ENCODE measurements at places on chromosomes 2 and 18.

DNA sequence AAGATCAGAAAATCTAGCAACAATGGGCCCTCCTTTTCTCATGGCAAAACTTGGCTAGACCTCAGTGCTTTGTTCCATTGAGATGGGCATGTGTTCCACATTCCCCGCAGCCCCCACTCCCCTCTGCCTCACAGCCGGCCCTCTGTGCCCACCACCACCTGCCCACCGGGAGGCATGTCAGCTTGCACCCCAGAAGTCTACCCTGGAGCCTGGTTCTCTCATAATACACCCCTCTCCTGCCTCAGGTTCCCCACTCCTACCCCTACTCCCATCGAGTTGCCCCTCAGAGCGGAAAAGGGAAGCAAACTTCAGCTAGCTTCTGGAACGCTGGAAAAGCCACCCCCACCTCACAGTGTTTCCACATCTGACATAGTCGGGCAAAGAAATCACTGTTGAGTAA, 219.0 kb downstream of the ANAPC1 start:
- no peak for DNase-seq

- no peak for DNase-seq
These were observed 173.0 kb downstream of the BABAM2 start for GRCh38 chr2:28063492-28063962.

DNA sequence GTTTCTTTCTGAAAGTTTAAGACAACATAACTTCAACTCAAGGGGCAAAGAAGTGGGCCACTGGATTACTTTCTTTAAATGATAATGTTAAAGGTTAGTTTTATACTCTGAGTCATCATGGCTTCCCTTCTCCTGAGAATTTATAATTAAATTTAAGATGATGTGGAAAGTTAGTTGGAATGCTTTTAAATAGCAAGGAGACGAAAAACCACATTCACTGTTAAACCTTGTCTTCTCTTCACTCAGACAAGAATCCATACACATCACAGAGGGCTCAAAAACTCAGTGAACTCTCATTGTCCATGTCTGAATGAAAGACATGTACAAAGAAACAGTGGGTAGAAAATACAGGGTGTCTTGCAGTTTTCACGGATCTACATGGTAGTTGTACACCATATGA, 65.6 kb downstream of the COL5A2 start:
- no peak for DNase-seq

DNA sequence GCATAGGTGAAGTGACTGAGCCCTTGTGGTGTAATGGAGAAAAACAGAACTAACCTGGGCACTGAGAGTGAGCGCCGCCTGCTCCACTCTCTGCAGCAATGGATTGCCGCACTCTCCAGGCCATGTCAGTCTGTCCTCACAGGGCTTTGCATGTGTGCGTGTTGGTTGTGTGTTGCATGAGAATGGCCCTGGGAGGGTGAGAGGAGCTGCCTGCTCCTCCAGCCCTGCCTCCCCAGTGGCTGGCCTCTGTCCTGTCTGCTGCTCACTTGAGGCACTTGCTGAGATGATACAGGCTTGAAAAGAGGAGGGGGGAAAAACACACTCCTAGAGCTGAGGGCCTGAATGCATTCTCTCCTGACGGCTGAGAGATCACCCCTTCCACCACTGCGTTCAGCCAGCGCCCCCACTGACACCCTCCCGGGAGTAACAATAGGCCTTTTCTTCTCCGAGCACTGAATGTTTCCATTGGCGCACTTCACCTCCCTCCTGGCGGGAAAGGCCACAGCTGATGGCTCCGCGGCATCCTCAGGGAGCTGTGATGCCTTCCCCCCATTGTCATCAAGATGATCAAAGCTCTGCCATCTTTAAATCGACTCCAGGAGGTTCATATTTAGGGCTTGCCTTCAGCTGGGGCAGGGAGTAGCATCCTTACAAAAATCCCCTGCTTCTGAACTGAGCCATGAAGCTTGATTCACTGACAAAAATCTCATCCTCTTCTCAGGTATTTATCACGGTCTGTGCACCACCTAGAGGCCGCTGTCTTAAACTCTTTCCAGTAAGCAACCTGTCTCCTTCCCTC, 49.9 kb upstream of the DAPL1 start:
- no peak for DNase-seq

DNA sequence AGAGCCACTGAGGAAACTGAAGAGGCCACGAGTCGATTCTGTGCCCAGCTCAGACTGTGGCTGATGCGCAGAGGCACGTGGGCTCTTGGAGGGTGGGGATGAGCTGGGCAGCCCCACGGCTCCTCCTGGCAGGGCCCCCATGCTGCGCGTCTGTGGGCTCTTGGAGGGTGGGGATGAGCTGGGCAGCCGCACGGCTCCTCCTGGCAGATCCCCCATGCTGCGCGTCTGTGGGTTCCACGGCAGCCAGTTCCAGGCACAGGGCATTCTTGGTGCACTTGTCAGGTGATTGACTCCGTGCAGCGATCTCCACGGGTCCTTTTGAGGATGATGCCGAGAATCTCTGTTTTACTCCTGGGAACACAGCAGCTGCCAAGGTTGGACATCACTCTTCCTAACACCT, 138.1 kb upstream of the ZNF236 start:
- no peak for DNase-seq

DNA sequence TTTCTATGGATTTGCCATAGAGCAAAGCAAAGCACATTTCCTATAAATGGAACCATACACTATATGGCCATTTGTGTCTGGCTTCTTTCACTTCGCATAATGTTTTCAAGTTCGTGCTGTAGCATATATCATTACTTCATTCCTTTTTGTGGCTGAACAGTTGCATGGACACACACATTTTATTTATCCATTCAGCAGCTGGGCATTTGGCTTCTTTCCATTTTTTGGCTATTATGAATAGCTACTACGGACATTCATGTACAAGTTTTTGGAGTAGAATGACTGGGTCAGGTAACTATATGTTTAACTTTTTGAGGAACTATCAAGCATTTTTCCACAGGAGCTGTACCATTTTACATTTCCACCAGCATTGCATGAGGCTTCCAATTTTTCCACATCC, 10.7 kb upstream of the SELENOI start:
- no peak for DNase-seq

DNA sequence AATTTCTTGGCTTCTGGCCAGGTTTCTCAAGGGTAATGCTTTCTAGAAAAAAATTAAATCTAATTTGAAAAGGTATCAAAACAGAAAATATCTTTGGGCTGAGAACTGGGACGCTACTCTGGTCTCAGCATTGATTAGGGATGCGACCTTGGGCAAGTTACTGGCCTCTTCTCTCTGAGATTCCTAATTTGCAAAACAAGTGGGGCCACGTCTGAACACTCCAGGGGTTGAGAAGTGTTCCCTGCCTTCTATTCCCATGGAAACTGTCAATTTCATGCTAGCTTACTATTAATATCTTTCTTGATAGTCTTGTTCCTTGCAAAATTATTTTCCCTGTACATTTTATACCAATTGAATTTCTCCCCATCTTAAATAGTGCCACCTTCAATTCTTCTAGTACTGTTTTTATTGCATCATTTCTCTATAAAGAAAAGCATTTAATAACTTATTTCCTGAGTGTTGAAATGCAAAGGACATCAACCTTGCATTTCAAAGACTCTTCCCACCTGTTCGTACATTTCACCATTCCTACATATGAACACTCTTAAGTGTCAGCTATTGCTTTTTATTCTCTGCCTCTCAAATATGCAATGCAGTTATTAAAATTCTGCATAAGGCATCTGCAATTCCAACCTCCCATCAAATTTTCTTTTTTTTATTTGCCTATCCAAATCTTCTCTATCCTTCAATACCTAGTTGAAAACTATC, 118.3 kb upstream of the DSEL start:
- DNase-seq = no peak

DNA sequence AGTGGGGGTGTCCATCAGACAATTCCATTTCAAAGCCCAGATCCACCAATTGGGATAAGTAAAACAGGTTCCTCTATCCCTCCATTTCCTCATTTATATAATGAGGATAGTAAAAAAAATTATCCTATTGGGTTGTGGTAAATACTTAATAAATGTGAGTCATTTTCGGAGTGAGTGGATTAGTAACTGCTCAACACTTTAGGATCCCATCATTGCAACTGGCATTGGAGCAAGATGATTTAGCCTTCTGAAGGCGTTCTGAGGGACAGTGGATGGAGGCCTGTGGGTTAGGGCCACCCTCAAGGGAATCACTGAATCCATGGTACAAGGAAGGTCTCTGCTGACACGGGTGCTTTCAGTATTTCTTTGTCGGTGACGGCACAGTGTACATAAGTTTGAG, 108.6 kb upstream of the FZD7 start:
- DNase-seq = no peak

DNA sequence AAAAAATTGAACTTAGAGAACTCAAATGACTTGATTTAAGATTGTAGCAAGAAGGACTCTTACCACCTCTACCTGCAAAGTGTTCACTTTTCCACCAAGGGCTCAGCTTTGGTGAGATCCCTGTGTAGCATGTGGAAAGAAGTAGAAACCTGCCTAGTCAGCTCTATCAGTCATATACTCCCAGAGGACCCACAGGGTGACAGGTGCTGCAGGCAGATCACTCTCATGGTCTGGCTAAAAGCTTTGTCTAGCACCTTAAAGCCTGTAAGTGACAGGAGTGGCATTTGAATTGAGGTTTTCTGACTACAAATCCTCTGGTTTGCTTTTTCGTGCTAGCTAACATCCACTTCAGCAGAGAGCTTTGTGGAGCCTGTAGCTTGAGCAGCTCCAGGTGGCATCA, 18.7 kb upstream of the NEMP2 start:
- DNase-seq = no peak

DNA sequence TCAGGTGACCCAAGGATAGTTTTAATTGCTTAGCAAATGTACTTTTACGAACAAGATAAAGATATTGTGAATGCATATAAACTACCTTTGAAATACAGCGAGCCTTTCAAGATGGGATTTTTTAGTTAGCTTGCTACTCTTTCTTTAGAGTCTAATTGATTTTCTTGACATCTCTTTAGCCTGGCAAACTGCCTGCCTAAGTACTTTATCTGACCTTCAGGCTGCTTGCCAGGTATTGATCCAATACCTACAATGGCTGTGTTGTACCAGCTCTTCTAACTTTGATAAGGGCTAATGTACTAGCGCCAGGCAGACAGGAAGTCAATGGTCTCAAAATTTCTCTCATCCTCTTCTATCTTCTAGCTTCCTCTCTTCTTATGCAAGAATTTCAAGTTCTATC, 414.4 kb upstream of the ACVR2A start:
- no peak for DNase-seq

GRCh38 chr18:42114310-42114943, 159.4 kb downstream of the PIK3C3 start:
- DNase-seq = peak; percentile 21

DNA sequence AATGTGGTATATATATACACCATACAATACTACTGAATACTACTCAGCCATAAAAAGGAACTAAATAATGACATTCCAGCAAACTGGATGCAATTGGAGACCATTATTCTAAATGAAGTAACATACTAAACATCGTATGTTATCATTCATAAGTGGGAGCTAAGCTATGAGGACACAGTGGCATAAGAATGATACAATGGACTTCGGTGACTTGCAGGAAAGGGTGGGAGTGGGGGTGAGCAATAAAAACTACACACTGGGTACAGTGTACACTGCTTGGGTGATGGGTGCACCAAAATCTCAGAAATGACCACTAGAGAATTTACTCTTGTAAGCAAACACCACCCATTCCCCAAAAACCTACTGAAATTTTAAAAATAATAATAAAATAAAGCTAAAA, 87.9 kb downstream of the RAB31 start:
- no peak for DNase-seq

DNA sequence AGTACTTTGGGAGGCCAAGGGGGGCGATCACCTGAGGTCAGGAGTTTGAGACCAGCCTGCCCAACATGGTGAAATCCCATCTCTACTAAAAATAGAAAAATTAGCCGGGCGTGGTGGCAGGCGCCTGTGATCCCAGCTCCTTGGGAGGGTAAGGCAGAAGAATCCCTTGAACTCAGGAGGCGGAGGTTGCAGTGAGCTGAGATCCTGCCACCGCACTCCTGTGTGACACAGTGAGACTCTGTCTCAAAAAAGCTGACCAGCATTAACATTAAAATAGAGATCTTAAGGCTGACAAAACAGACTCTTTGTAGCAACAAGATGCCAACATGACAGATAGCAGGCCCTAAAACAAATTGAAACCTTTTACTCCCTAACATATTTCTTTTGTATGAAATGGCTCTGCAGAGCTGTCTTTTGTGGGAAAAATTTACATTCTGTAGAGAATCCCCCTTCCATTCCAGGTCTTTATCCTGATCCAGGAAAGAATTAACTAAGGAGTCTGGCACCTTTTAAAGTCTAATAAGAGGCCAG, 213.9 kb downstream of the RAB3GAP1 start:
- DNase-seq = no peak

- no peak for DNase-seq
These were observed 1.2 kb downstream of the SULT1C3 start for GRCh38 chr2:108240966-108241365.

- DNase-seq = no peak
These were observed 186.4 kb downstream of the CDH7 start for GRCh38 chr18:65937180-65937579.

GRCh38 chr18:12287131-12287681, 20.8 kb upstream of the TUBB6 start:
- DNase-seq = no peak

GRCh38 chr2:19358242-19359020, at the start of gene OSR1:
Gene OSR1 (minus strand): TSS chr2:19358623. CDS start chr2:19353805, 4,818 bp downstream.
- no peak for DNase-seq

GRCh38 chr2:40488101-40488601, 36.3 kb upstream of the SLC8A1 start:
- no peak for DNase-seq

GRCh38 chr2:238077292-238077691, 16.5 kb downstream of the SCLY start:
- no peak for DNase-seq

DNA sequence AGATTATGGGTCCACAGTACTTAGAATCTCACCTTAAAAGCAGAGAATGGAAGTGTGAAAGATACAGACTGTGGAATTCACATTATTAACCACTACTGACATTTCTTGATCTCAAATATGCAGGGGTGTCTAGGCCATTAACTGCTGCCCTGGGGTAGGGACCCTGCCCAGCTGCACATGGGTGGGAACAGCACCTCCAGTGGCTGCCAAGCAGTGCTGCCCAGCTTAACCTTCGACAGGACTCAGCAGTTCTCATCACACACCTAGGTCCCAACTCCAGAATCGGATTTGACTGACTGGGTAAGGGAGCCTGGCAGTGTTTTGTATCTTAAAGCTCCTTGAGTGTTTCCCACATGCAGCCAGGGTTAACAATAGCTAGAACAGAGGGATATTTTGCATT, 14.9 kb downstream of the ERFE start:
- DNase-seq = no peak

DNA sequence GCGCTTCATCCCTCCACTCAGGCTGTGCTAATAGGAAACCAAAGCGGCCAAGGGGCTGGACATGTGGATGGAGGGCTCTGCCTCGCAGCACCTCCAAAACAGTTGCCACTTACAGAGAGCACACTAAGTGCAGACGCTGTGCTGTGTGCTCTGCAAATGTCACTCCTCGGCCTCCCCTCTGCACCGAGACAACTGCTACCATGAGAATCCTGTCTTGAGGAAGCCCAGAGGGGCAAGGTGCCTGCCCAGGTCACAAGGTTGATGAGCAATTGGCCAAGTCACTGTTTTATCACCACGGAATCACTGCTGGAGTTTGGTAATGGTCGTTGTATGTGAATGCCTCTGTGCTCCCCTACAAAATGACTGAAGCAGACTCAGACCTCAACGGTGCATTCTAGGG, 132.2 kb downstream of the SEPTIN10 start:
- no peak for DNase-seq

Measured in stimulated activated CD8-positive, alpha-beta memory T cell treated with anti-CD3 and anti-CD28 coated beads, Interleukin-7, amount 100 ng/mL, for 24 hours (primary cell).